ENCODE measurements at places on chromosomes 6 and 20. TPM values are rescaled to one million over a fixed set of nuclear protein-coding genes. Genes with fewer than 3 reads are reported as not detected.

Gene CALHM6
- total RNA-seq: 3.4 TPM

Gene PROKR2
- not detected for total RNA-seq

Gene C20orf141
- not detected for total RNA-seq

DNA sequence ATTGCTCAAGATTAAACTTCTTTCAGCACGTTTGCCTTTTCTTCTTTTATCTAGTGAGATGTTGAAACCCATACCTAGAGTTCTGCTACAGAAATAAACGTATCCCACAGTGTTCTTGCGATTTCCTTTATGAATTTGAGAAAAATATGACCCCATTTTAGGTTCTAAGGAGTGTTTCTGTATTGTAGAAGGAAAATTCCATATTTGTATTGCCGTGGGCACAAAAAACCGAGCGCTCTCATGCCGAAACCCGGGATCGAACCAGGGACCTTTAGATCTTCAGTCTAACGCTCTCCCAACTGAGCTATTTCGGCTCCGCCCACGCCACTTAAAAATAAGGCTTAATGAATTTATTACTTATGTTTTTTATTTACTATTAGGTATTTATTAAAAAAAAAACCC is 23.7 kb downstream of the ZNF311 start:
- DNase-seq: peak; percentile 80

- DNase-seq: no peak
These were observed 70.9 kb downstream of the SYNE1 start for GRCh38 chr6:152566103-152566875.

DNA sequence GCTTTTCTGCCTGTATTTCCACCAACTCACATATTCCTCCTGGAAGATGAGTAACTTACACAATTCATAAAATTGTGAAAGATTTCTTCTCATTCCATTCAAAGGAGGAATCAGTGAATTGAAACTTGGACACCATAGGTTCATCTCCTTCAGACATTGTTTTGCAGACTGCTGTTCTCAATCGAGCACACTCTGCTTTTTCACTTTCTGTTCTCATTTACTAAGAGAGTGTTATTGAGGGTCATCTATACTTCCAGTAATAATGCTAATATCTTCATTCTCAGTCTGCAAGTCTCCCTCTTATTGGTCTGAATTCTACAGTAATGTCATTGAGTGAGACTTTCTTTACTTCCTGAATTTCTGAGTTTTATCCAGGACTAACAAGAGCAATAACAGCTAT is 67.5 kb upstream of the FUT9 start:
- DNase-seq: no peak
